Left lung (tissue), 14 donors: ENCODE measurements at places on chromosomes 2 and 18. TPM values are rescaled to one million over a fixed set of nuclear protein-coding genes. Genes with fewer than 3 reads are reported as not detected.

CKAP2L gene
- total RNA-seq: 5.2 TPM

KIF1A gene
- total RNA-seq: 0.42 TPM

DTYMK gene
- total RNA-seq: 28.7 TPM

GRCh38 chr2:95344215-95344583 lies 47.1 kb downstream of the KCNIP3 start:
- peaks cover 20% of the 10 kb centered on the region for H3K4me1 ChIP-seq
- H3K27ac ChIP-seq: no peak overlapping the region
- DNase-seq: no peak

GRCh38 chr2:189613650-189614420 lies 33.2 kb upstream of the SLC40A1 start:
- peaks cover 26% of the 10 kb centered on the region for H3K4me1 ChIP-seq
- H3K4me3 ChIP-seq: no peak overlapping the region
- no peaks in the 10 kb centered on the region for H3K36me3 ChIP-seq
- no peak for DNase-seq
